ENCODE measurements at places on chromosomes 3 and 15.
A peak's percentile ranks its signal among the peaks of the same experiment; 100 is the strongest.

- DNase-seq = peak; percentile 13
These were observed 7.5 kb upstream of the CMTM6 start for GRCh38 chr3:32510075-32510724.

- no peak for DNase-seq
These were observed 40.2 kb downstream of the IRAK2 start for GRCh38 chr3:10204921-10205320.

DNA sequence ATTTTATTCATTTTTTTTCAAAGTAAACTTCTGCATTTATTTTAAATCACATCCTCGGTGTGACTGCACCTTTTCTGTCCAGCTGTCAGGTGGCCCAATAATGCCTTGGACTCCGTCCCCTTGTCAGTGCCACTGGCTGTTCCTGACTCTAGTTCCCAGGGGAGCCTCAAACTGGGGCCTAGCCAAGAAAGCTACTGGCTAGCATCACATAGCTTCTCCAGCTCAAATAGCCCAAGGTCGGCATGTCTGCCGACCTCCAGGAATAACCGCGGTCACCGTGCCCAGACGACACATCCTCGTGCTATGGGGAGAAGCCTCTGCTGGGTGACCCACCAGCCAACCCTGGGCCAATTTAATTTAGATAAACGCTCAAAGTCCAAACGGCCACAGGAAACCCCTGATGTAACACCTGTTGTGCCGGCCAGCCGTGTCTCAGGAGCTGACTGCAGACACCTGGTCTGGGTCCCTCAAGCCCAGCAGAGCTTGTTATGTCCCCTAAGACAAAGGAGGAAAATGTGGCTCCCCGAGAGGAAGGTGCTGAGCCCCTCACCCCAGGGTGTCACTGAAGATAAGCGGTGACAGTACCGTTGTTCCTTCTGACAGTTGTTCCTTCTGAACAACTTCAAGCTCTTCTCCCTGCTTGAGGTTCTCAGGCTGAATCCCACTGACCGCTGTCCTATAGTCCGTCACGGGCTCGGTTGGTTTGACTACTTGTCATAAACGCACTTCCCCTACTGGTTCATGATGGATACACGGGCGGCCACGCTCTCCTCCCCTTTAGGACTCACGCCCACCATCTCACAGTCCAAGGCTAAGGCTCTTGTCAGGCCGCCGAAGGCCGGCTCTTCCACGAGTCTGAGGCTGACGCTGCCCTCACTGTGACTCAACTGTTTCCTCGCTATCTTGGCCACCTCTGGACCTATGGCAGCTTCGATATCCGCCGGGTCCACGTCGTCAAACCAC lies 126.2 kb downstream of the KLF13 start:
- DNase-seq = no peak

DNA sequence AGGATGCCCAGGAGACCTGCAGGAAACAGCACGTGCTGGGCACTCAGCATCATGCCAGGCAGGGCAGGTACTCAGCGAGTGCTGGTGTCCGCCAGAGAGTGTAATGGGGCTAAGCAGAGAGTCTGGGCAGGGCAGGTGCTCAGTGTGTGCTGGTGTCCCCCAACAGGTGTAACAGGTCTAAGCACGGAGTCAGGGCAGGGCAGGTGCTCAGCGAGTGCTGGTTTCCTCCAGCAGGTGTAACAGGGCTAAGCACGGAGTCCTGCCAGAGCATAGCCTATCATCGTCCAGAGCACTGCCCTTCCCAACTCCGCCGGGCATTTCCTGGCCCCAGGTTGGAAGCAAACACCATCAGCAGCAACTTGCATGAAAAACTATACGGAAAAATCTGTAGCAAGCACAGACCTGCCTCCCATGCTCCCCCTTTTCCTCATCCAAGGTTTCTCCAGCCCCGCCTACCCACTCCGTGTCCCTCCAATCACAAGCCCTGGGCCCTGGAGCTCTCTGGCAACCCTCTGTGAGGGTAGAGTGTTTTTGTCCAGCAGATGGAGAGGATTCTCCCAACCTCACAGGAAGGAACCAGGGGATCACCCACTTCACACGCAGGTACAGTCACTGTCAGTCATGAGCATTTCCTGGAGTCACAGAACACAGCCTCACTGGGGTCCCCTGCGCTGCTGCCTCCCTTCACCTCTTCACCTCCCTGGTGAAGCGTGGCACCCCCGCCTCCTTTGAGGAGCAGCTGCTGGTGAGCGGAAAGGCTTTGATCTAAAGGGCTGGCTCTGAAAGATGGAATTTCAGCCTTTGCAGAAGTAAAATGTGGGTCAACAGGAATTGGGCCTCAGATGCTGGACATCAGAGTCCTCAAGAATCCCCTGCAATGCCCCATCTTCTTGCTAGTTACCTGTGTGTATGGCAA lies 302.5 kb downstream of the OCA2 start:
- DNase-seq = peak; percentile 89

- no peak for DNase-seq
These were observed 810 bp upstream of the MEF2A start for GRCh38 chr15:99565049-99565298.

DNA sequence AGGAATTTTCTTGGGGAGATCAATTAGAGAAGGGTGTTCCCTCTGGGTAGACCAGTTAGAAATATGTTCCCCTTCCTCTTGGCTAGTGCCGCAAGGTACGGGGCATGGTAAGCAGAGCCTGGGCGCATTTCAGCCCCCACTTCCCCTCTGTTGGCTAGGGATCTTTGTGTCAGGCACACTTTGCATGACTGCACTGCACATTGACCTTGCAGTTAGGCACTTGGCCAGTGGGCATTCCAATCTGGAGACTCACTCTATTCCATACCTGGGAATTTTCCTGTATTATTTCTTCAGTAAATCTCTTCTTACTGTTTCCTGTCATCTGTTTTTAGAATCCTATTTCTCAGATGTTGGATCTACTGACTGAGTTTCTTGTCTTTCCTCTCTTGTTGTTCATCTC lies 30.0 kb upstream of the CACNA1D start:
- DNase-seq = no peak

DNA sequence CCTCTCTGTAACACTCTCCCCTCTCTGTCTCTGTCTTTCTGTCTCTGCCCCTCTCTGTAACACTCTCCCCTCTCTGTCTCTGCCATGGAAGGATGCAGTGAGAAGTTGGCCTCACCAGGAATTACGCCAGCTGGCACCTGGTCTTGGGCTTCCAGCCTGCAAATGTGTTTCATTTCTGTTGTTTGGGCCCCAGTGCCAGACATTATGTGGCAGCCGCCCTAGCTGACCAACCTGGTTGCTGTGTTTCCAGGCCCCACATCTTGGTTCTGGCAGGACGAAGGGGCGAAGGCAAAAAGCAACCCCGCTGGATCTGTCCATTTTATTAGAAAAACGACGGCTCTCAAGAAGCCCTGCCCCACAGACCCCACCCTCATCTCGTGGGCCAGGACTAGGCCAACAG lies 5.2 kb upstream of the ZXDC start:
- no peak for DNase-seq

DNA sequence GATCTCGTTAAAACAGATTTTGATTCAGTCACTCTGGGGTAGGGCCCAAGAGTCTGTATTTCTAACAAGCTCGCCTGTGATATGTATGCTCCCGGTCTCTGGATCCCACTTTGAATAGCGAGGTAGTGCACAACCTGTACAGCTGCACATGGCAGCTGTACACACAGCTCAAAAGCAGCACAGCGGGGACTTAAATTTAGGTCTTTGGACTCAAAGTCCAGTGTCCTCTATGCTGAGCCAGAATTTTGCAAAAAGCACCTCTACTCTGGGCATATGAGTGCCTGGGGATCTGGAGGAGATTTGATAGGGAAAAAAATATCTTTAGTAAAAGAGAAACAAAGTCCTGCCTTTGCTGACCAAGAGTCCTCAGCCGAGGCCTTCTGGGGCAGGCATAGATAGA lies 83.1 kb downstream of the HMG20A start:
- no peak for DNase-seq

DNA sequence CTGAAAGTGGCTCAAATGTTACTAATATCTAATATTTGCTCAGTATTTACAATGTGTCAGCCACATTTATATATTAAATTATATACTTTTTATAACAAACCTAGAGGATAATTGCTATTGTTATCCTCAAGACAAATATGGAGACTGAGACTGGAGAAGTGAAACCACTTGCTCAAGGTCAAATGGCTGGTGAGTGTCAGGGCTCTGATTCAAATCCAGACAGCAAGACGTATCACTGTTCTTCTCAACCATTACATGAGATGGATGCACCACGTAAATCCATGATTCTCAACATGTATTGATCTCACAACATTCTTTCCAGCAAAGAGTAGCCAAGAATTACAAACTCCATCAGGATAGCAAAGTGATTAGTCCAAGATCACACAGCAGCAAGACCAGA lies 53.8 kb upstream of the CPB1 start:
- no peak for DNase-seq

DNA sequence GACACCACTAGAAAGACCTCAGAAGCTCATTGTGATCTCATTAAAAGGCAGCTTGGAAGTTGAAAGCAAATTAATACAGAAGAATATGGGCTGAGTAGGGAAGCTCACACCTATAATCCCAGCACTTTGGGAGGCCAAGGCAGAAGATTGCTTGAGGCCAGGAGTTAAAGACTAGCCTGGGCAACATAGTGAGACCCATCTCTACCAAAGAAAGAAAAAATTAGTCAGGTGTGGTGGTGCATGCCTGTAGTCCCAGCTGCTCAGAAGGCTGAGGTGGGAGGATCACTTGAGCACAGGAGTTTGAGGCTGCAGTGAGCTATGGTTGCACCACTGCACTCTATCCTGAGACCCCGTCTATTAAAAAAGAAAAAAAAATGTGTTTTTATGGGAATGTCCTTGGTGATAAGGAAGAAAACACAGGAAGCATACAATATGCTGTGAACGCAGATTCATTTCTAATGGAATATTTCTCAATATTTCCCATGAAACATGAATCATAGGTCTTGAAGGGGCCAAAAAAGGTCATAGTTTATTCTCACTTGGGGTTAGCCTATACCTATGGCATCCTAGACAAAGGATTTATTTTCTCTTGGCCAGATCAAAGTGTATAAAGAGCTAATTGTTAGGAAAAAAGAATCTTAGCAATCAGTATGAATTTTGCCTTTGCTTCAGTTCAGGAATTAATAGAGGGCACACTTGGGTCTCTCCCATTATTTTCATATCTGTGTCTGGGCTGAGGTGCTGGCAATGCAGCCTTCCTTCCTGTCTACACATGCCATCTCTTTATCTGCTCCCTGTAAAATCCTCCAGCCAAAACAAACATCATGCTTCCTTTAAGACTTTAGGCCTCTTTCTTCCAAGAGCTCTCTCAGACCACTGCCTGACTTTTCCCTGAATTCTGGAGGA lies 98.2 kb downstream of the FNDC3B start:
- DNase-seq = no peak

All from NCI-H510A (cell line).